ENCODE measurements at places on chromosomes 1 and 21.

DNA sequence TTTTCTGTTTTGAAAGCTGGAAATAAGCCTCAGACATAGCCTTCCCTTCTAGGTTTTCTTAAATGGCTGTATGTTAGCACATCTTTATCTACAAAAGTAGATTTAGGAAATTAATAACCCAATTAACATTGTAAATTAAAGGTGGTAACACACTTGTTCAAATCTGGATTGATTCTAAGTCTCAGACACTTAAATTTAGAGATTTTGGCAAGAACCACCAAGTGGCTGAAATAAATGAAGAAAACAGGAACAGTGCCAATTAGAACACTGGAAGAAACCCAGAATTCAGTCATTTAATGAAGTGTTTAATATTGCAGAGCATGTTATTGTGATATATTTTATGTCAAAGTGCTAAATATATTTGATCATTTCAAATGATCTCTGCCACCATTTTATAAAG is 628.2 kb downstream of the USP25 start:
- DNase-seq: no peak

GRCh38 chr1:154786804-154787570 is 83.1 kb downstream of the KCNN3 start:
- peak; percentile 42 for DNase-seq

GRCh38 chr1:96060621-96061020 is 661.0 kb upstream of the PTBP2 start:
- DNase-seq: no peak

GRCh38 chr1:33242652-33243051 is 13.6 kb upstream of the ZNF362 start:
- DNase-seq: no peak

DNA sequence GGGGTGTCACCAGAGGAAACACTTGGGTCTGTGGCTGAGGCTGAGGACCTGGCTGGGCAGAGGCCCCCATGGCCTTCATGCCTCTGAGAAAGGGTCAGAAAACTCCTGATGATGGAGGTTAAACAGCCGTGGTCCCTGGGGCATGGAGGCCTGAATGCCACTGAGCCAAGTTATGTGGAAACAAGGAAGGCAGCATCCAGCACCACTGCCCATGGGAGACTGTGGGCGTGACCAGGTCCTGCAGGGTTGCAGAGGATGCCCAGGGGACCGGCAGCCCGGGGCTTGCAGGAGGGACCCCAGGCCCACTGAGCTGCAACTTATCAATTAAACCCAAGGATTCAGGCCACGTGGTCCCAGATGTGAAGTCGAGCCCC is 18.9 kb upstream of the COL6A2 start:
- no peak for DNase-seq

- DNase-seq: no peak
These were observed 6.9 kb upstream of the BCL9 start for GRCh38 chr1:147534386-147534785.

GRCh38 chr1:27542463-27543273 is 52.7 kb upstream of the WASF2 start:
- no peak for DNase-seq

GRCh38 chr1:20183616-20184271 is 2.2 kb upstream of the UBXN10 start:
- no peak for DNase-seq

DNA sequence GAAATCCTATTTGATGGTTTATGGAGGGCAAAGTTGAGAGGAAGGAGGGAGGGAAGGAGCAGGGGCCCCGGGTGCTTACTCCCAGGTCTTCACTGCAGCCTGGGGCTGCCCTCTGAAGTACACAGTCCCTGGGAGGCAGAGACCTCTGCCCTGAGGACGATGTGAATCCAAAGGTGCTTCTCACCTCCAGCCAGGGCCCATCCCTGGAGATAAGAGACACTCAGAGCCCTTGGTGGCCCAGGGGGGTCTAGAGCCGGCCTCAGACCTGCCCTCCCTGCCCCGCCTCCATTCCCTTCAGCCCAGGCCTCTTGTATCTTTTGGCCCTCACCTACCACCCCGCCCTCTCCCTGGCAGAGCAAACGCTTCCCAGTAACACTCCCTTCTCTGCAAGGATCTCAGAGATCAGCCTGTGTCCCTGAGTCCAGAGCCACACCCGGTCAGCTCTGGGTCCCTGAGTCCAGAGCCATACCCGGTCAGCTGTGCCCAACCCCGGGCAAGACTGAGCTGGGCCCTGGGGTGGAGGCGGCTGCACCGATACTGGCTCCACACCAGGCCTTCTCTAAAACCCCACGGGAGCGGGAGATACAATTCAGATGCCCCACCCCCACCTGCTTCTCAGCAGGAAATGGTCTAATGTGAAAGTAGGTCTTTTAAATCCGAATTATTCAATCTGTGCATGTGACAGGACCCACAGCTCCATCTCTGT is 3.6 kb upstream of the GNB1 start:
- no peak for DNase-seq

DNA sequence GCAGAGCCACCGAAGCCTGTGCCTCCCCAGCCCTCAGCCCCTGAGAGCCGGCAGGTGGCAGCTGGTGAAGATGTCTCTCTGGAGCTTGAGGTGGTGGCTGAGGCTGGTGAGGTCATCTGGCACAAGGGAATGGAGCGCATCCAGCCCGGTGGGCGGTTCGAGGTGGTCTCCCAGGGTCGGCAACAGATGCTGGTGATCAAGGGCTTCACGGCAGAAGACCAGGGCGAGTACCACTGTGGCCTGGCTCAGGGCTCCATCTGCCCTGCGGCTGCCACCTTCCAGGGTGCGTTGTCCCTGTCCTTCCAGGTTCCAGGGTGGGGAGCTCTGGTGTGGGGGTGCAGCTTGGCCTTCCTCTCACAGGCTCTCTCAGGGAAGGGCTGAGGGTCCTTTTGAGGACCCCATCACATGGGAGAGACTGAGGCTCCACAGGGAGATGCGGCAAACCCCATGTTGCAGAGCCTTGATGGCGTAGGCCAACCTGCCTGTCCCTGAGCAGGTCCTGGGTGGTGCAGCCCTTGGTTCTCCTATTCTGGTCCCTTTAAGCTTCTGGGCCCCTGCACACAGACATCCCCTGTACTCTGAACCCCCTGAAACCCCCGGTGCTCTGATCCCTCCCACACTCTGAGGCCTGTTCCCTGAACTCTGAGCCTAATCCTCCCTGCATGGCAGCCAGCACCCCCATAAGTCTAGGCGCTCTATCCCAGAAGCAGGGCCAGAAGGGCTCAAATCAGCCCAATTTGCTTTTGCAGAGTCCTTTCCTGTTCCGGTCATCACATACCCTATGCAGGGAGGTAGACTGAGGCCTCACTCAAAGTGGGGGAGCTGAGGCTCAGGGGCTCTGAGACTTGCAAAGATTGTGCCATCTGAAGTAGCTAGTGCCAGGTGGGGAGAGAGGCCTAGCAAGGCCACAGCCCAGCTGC is 88.5 kb downstream of the TRIM11 start:
- DNase-seq: no peak

GRCh38 chr1:9080705-9081291 is 11.4 kb upstream of the SLC2A5 start:
- no peak for DNase-seq

GRCh38 chr1:53799141-53799540 is 39.0 kb downstream of the NDC1 start:
- no peak for DNase-seq

DNA sequence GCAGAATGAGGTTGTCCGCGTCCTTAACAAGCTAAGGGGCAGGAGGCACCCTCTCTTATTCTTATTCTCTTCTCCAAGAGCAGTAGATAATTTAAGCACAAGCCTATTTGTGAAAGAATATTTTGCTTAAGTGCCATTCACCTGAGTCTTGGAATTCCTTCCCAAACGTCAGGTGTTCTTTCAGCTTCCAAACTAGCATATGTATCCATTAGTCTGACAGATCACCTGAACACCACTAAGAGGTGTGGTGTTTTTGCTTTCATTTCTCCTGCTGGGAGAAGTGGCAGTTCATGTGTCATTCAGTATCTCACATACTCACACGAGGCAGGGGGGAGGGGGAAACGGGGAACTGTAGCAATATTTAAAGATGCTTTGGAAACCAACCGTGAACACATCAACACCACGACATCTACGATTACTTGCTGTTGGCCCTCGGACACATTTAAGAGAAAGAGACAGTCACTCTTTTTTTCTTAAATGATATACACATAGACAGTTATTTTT is 45.5 kb upstream of the RBM15 start:
- no peak for DNase-seq

- no peak for DNase-seq
These were observed 28.3 kb downstream of the SCP2 start for GRCh38 chr1:52955129-52955970.

DNA sequence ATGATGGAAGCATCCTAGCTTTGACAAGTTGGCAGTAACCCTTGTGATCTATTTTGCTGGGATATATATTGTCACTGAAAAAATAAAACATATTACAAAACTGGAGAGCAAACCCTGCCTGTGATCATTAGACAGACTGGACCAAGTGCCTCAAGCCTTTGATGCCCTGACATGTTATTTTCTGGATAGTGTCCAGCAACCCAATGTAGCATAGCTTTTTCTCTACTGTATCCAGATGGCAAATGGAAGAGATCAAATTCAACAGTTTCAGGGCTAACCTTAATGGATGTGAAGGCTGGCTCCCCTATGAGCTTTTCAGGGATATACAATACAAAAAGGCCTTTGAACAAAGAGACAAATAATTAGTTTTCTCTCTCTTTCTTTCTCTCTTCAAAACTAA is 25.1 kb downstream of the WARS2 start:
- no peak for DNase-seq

DNA sequence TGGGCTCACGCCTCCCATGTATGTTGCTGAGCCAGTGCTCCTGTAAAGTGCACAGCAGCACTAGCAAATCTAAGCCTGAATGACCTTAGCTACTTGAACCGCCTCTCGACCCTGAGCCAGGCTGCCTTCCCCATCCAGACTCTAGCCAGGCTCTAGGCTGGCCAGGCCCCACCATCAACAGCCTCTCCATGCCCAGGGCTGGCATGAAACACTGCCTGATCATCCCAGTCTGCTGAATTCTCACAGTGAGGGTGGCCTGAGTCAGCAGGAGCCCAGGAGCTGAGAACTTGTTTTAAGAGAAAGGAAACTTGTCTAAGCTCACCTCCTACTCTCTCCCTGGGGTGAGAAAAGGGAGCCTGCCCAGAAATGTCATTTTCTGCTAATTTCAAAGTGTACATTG is 733.3 kb downstream of the PTPRU start:
- DNase-seq: no peak

DNA sequence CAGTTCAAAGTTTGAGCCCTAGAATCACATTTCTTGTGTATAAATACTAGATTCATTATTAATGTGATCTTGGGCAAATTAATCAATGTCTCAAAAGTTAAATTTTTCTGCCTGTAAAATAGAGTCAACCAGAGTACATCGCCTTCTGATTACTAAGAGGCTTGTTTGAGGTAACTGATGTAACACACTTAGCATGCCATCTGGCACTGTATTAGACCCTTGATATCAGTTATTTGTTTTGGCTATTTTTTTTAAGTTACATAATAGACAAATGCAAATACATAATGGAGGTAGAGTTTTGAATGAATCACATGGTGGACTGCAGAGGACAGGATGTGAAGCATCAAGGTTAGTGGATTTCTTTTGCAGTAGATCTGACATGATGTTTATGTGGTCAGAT is 298.4 kb downstream of the ADGRL2 start:
- no peak for DNase-seq

- DNase-seq: no peak
These were observed 108.5 kb upstream of the GNG12 start for GRCh38 chr1:67941746-67942145.

DNA sequence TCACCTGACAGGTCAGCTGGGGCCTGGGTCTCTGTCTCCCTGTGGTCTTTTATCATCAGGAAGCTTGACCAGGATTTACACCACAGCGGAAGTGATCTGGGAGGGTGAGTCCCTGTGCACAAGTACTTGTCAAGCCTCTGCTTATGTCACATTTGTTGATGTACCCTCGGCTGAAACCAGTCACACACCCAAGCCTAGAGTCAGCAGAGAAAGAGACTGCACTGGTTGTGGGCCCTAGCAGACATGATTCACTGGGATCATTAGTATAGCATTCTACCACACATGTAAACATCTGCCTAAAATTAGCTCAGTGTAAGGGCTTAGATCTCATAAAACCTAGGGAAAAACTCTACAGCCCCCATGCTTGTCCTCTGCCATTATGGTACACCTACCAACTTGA is 79.3 kb upstream of the LAMC2 start:
- no peak for DNase-seq

- DNase-seq: no peak
These were observed 132.7 kb downstream of the RUNX1 start for GRCh38 chr21:34916446-34916845.
